ENCODE measurements at places on chromosomes 7 and 10.

- DNase-seq, result no peak
Measured at GRCh38 chr10:73247509-73248258, 629 bp upstream of the DNAJC9 start.

GRCh38 chr10:26506736-26507135 is 68.6 kb downstream of the APBB1IP start:
- no peak for DNase-seq

DNA sequence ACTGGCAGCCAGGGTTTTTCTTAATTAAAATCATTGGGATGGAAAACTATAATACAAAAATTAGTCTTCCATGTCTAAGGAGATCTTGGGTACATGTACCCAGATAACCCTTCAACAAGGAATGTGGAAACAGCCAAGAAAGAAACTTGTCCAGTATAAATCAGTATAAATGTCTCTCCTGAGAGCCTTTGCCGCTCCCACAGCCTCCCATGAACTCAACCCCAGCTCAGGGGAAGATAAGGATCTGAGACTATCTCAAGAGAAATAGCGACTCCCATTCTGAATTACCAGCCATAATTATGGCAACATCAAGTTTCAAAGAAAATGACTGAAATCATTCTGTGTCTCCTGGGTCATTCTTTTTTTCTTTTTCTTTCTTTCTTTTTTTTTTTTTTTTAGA is 32.6 kb upstream of the AFAP1L2 start:
- no peak for DNase-seq

GRCh38 chr7:74061840-74062539 is 21.6 kb upstream of the LIMK1 start:
- DNase-seq, result no peak
